Karpas-422 (cell line): ENCODE measurements at places on chromosomes 16 and 17. TPM values are rescaled to one million over a fixed set of nuclear protein-coding genes. Genes with fewer than 3 reads are reported as not detected.

DNA sequence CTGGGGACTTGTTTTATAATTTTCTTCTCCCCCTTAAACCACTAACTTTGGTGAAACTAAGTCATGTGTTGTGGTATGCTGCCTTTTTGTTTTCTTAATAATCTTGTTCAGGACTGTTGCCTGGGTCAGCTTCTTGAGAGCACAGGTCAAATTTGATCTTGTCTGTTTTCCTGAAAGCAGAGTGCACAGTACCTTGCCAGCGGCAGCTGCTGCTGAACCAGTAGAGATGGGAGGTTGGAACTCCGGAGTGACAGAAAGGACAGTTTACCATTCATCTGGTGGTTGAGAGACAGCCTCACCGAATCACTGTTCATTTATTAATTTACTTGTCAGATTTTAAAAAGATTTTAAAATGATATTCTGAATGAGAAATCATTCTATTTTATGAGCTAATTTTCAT, 125.0 kb downstream of the PHKB start:
- no peak overlapping the region for H3K4me3 ChIP-seq
- H3K36me3 ChIP-seq = peaks cover 3% of the 10 kb centered on the region; the same call in 1 of the 2 replicates
- no peak for DNase-seq
- H3K27me3 ChIP-seq = no peaks in the 10 kb centered on the region

GRCh38 chr17:2266865-2267228, 36.7 kb downstream of the SMG6 start:
- no peaks in the 10 kb centered on the region for H3K4me1 ChIP-seq
- H3K36me3 ChIP-seq = no peaks in the 10 kb centered on the region
- H3K27me3 ChIP-seq = no peaks in the 10 kb centered on the region
- H3K27ac ChIP-seq = no peak overlapping the region; the same call in 1 of the 2 replicates

DNA sequence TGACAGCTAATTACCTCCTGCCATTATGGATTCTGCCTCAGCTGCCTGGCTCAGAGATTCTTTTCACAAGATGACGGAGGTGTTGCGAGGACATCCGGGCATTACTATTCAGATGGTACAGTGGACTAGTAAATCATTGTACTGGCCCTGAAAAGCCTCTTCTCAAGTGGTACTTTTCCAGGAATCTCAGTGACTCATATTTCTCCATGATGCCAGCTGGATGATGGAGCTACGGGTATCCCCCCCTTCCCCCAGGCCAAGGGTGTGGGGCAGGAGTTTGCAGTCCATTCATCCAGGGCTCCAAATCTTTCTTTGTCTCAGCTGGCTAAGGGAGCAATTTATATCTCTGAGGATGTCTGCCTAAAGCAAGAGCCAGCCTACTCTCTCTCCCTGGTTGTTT, 107.7 kb upstream of the GPR139 start:
- H3K27ac ChIP-seq = no peak overlapping the region
- no peaks in the 10 kb centered on the region for H3K27me3 ChIP-seq
- no peaks in the 10 kb centered on the region for H3K4me1 ChIP-seq
- H3K4me3 ChIP-seq = no peak overlapping the region
- H3K36me3 ChIP-seq = no peaks in the 10 kb centered on the region

DNA sequence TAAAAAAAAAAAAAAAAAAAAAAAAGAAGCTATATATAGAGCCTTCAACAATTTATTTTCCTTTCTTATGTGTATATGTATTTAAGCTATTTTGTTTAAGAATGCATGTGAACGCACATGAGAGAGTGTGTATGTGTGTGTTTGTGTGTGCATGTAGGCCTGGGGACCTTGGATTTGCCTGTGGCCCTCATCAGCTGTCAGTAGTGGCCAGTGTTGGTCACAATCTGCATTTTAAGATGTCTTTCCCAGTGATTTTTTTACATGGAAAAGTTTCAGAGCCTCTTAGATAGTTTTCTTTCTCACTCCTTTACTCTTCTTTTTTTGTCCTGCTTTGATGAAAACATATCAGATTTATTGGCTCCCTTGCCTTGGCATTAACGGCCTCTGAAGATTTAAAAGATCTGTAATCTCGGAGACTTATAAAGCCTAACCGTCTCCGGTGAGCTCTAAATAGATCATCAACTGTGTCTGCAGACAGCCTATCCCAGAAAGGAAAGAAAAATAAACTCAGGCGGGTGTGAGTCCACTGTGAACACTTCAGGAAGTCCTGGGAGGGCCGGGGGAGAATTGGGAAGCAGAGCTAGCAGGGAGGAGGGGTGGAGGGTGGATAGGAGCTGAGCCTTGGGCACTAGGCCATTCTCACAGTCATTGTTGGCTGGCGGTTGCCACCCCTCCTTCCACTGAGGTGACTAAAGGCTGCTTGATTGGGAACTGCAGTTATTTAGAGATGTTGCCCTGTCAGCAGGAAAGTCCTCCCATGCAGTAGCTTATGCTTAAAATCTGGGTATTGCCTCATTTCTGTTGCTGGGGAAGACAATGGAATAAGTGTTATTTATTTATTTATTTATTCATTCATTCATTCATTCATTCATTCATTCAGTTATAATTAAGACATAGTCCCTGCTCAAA, 86.8 kb downstream of the WWP2 start:
- 0 out of 2 replicates have a peak, but pooled peaks cover 2% of the 10 kb centered on the region for H3K36me3 ChIP-seq
- no peaks in the 10 kb centered on the region for H3K4me1 ChIP-seq
- no peak overlapping the region for H3K4me3 ChIP-seq
- H3K27me3 ChIP-seq = no peaks in the 10 kb centered on the region
- DNase-seq = no peak
- H3K27ac ChIP-seq = no peak overlapping the region

Gene KCNG4
- not detected in 2 replicates for total RNA-seq

DNA sequence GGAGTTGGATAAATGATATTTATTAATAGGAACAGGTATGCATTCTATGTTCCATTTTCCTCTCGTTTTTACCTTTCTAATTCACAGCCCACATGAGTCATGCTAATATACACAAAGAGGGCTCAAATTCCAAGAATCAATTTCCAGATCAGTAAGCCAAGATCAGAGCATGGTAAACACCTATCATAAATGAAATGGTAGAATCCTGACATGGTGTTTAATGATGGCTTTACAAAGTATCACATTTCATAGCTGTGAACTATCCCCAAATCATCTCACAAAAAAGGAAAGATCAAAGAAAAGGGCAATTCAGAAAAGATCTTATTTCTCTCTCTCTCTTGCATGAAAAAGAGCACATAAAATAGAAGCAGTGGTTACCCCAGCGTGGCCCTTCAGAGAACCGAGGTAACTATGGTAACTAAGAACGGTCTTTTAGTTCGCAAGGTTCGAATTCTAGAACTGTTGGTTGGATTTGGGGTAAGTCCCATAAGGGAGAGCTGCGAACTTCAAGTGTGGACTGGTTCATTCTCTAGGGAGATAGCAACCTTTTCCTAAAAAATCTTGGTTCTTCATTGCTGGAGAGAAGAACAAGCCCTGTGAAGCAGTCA, 73.0 kb downstream of the MARCHF10 start:
- no peak for DNase-seq
- no peaks in the 10 kb centered on the region for H3K27me3 ChIP-seq
- no peaks in the 10 kb centered on the region for H3K36me3 ChIP-seq
- H3K4me1 ChIP-seq = no peaks in the 10 kb centered on the region

DNA sequence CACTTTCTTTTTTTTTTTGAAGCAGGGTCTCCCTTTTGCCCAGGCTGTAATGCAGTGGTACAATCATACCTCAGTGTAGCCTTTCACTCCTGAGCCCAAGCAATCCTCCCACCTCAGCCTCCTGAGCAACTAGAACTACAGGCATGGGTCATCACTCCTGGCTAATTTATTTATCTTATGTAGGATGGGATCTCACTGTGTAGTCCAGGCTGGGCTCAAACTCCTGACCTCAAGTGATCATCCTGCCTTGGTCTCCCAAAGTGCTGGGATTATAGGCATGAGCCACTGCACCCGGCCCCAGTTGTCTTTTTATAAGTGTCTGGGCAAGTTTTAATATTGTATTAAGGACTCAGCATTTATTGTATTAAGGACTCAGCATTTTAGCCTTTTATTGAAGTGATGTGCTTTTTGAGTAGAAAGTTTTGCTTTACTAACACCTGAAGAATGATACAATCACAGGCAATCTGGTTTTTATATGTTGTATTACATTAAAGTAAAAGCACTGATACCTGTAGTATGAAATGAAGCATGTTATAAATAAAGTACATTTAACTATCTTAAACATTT, 22.9 kb downstream of the VMP1 start:
- H3K4me3 ChIP-seq = no peak overlapping the region
- no peak overlapping the region for H3K27ac ChIP-seq
- no peaks in the 10 kb centered on the region for H3K27me3 ChIP-seq
